ENCODE measurements at places on chromosomes 2 and 18.

DNA sequence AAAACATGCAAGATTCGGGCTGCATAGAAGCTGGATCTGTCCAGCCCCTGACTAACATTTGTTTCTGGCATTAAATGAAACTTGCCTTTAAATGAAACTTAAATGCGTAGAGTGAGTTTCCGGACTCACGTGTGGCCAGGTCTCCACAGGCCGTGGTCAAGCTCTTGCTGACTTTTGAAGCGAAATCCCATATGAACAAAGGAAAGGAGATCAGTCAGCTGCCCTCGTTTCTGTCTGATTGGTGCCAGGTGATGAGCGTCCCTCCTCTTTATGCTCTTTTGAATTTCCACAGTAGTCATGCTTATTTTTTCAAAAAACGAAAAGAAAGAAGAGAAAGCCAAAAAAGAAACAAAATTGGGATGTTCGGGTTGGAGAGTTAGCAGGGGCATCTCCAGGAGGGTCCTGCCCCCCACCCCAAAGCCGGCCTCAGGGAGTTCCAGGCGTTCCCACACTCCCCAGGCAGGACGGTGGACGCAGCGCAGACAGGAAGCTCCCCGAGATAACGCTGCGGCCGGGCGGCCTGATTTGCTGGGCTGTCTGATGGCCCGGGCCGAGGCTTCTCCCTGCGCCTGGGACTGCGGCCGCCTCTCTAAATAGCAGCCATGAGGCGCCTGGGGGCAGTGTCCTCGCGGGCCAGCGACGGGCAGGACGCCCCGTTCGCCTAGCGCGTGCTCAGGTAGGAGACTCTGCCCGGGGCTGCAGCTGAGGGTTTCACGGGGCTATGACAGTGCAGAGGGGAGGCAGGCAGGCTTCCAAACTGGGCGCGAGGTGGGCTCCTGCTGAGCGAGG lies at the start of gene COLEC11:
Gene COLEC11 (plus strand): TSS at position 620 of the 789 bp plus-strand sequence. CDS start 9,229 bp downstream, outside the sequence.
- DNase-seq, result no peak

DNA sequence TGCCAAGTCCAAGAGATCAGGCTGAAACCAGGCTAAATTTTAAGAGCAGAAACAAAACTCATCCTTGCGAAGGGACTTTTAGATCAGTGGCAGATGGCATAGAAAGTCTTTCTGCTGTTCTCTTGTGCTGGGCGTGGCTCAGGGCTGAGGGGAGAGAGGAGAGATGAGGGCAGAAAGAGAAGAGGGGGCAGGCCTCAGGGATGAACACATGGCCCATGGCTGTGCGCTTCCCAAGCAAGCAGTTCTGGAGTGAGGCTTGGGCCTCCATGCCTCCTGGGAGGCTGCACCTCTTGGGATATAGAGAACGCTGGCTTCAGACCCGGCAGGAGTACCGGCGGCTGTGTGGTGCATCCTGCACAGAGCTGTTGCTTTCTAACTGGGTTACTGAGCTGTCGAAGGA lies 41.0 kb downstream of the HPCAL1 start:
- no peak for DNase-seq

DNA sequence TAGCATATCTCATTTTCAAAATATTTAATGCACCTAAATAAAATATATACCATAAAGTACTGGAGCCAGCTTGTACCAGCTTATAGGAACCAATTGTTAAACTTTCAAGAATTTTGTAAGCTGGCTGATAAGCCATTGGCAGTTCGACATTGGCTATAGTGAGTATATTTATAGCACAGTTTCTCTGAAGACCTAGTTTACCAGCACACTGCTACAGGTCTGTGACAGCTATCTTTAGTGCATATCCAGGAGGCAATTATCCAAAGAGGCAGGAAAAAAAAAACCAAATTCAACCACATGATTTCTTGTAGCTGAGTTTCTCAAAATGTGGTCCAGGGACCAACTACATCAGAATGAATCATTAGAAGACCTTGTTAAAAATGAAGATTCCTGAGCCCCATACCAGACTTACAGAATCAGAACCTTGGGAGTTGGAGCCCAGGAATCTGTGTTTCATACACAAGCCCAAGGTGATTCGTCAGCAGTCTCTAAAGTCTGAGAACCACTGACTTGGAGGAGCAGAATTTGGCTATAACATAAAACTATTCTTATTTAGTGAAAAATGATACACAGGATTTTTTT lies 279.0 kb upstream of the NRP2 start:
- DNase-seq, result no peak

DNA sequence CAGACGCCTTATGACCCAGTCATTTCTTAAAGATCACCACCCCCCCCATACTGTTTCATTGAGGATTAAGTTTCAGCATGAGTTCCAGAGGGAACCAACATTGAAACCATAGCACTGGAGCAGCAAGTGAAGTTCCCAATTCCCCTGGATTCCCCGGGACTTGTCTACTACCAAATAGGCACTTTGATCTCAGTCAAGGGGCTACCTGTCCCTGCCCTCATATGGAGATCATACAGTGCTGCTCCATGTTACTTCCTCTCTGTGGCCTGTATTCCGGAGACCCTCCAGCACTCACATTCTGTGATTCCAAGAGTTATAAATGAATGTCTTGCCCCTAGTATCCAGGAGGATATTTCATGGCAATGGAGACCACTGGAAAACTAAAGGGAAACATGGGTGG lies 42.5 kb downstream of the RNF144A start:
- no peak for DNase-seq

- no peak for DNase-seq
These were observed 48.0 kb downstream of the KCNIP3 start for GRCh38 chr2:95345081-95345562.

DNA sequence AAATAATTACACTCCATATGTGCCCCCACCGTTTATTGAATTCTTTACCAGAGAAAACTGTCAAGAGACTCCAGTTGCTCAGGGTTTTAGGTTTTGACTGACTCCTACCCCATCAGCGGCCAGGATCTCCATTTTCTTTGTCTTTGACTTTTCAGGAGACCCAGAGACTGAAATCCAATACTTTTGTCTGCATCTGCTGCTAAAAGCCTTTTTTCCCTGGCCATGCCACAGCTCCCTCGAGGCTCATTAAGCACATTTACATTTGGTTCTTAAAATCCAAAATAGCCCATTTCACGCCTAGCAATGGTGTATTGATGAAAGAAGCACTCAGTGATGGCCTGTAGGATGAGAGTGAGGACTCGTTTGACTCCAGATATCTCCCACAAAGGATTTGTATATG lies 332.6 kb upstream of the ACVR2A start:
- no peak for DNase-seq

- no peak for DNase-seq
These were observed 36.6 kb downstream of the LONRF2 start for GRCh38 chr2:100285691-100286090.

DNA sequence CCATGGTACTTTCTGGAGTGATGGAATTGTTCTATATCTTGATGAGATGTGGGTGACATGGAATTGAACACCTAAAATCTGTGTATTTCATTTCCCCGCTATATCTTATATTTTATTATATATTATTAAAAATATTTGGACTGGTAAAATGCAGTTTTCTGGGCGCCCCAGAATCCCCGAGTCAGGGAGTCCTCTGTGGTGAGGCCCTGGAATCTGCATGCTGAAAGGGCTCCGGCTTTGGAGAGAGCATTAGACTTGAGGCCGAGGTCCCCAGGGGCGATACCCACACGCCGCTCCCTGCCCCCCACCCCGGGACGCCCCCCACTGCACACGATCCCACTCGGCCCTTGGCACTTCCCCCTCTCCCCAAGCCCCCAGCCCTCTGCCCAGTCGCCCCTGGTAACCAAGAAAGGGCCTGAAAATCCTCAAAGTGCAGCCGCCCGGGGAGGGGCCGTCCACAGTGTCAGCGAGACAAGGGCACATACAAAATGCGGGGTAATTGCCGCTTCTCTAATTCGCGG lies 126.0 kb downstream of the ZFP36L2 start:
- DNase-seq, result no peak

DNA sequence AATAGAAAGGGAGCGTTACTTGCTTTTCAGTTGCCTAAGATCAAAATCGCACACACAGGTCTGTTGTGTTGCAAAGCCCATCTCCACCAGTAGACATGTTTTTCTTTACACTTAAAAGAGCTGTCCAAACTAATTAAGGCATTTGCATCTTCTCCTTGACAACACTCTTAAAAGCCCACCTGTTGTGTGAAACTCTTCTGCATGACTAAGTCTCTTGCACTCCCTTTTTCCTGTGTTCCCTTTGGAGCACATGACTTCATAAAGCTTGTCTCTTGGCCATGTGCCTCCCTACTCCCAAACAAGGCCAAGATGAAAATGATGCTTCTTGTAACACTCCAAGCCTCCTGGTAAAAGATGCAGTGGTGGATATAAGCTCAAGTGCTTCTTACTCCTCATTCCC lies 26.1 kb downstream of the PID1 start:
- DNase-seq, result no peak

DNA sequence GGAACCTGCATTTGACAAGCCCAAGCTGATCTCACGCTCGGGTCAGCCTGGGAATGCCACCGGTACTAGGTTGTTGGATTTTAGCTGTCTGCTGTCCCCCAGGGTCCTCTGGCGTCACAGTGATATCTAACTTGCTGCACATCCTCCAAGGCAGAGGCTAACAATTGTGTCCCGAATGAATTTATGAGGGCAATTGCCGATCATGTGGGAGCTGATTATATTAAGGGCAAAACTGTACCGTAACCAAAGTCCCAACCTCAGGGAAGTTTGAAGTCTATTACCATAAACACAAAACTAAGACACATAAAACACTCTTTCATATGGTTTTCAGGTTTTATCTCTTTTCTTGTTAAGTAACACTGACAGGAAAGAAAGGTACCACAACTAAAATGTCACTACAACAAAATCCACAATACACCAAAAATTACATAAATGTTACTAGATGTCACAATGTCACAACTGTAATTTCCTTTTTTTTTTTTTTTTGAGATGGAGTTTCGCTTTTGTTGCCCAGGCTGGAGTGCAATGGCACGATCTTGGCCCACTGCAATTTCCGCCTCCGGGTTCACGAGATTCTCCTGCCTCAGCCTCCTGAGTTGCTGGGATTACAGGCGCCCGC lies 6.7 kb downstream of the UXS1 start:
- DNase-seq, result no peak

DNA sequence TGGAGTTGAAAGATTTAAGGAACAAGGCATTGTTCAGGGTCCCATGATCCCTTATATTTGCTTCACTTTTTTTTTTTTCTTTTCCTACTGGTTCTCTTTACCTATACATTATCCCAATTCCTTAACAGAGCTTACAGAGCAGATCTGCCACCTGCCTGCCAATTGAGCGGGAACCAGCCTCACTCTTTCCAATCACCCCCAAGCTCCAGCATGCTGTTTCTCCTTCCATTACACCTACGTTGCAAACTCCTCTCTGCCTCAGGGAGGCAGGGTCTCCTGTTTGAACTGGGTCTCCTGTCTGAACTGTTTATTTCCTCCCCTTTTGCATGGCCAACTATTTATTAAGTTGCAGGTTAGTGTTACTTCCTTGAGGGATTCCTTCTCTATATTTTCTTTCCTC lies 77.2 kb upstream of the SLC38A11 start:
- DNase-seq, result no peak

Data from stimulated activated naive CD8-positive, alpha-beta T cell treated with anti-CD3 and anti-CD28 coated beads, Interleukin-15, Interleukin-2, amounts not matched to agents 100 U/mL and 50 U/mL, for 24 hours (primary cell).